Right hindlimb (tissue), 1 donor: ENCODE measurements at places on chromosomes 12 and 14.

GRCh38 chr12:12338527-12339168, 11.4 kb downstream of the MANSC1 start:
- no peak for DNase-seq

GRCh38 chr14:75971509-75971908, 10.3 kb downstream of the TGFB3 start:
- no peak for DNase-seq

- DNase-seq = no peak
Observed at GRCh38 chr14:71061458-71061857, 154.2 kb downstream of the PCNX1 start.

GRCh38 chr12:6771509-6772330, 600 bp upstream of the LAG3 start:
- DNase-seq = no peak

- peak; percentile 91 for DNase-seq
Observed at GRCh38 chr12:54988402-54989054, 4.0 kb upstream of the TESPA1 start.

GRCh38 chr14:51431741-51432140, 191.7 kb downstream of the TMX1 start:
- no peak for DNase-seq
